ENCODE measurements at places on chromosomes 1 and 21. TPM values are rescaled to one million over a fixed set of nuclear protein-coding genes. Genes with fewer than 3 reads are reported as not detected.
A peak's percentile ranks its signal among the peaks of the same experiment; 100 is the strongest.

GRCh38 chr1:65164633-65165032 lies 16.6 kb downstream of the AK4 start:
- no peak for DNase-seq

- DNase-seq = peak; percentile 95
Observed at GRCh38 chr1:204348722-204349121, 11.0 kb downstream of the PLEKHA6 start.

DNA sequence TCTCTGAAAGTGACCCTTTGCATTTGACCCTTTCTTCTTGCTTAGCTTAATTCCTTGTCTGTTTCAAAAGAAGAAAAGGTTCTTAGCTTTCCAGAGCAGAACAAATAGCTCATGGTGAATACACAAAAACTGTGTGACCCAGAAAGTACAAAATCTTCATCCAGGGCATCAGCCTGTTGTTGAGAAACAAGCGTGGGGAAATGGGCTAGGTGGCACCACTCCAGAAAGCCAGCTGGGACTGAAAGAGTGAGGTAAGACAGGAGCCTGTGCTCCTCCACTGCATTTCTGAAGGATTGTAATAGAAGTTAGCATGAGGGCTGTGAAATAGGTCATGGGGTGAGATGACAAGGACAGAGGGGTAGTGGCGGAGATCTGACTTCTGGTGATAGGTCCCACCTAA lies 45.8 kb downstream of the CYP2J2 start:
- DNase-seq = no peak

- peak; percentile 72 for DNase-seq
Observed at GRCh38 chr21:45421071-45421845, 16.3 kb downstream of the COL18A1 start.

- DNase-seq = no peak
Observed at GRCh38 chr1:237717106-237717505, 173.6 kb downstream of the ZP4 start.

- DNase-seq = no peak
Observed at GRCh38 chr1:23475134-23475628, 8.8 kb downstream of the ASAP3 start.

DNA sequence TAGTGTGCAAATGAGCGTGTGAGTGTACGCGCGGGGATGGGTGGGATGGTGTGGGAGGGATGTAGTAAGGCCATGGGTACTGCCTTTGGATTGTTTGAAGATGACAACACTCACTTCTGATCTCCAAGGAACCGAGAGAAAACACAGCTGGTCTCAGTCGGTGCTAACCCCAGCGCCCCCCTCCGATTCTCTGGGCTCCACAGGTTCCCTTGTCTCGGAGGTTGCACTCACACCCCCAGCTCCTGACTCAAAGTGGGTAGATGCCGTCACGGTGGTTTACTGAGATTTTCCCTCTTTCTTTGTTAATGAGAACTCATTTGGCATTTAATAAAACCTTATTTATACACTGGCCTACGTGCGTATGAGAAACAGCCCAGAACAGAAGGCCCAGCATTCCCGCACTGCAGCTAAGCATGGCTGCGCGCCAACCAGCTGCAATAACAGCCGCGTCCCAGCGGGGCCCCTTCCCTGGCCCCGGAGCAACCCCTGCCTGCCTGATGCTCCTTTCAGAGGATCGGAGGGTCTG lies 25.8 kb downstream of the ABCA4 start:
- peak; percentile 92 for DNase-seq

DNA sequence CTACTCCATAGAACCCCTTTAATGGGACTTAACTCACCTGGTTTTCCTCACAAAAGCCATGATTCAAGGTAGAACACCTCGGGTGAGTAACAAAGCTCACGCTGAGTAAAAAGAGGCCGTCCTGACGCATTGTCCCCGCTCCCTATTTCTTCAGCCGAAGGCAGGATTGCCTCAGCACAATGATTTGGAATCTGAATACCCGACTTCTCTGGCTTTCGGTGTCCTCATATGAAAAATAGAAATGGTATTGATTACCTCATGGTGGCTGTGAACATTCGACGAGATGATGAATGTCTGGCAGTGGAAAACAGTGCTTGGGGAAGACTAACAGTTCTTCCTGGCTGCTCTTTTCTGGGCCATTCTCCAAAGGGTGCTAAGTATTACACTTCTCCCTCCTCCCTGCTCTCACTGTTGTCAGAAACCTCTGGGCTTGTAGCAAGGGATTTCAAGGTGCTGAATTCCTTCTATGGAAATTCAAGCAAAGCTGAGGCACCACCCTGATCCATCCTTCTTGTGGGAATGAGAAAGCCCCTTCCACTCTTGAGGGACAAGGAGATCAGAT lies 148.3 kb downstream of the C1orf94 start:
- DNase-seq = no peak

DNA sequence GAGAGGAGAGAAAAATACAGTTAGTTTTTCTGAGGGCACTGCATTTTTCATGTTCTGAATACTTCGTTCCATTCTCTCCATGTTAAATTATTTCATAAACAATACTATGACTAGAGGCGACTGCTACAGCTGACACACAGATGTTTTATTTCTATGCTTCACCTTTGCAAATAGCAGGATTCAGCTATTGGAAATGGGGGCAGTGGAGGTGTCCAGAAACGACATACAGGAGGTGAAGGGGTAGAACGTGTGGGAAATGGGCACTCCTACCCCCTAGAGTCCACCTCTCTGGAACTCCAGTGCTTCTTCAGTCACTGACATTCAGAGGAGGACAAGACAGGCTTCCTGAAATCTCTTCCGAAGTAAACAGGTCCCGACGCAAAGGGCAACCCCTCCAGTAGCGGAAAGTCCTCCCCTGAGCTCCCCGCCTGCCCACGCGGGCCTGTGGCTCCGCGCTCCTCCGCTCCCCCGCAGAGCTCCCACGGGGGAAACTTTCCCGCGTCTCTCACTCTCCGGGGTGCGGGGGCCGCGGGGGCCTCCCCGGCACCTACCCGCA lies 480 bp downstream of the DPYD start:
- peak; percentile 75 for DNase-seq

GRCh38 chr1:87928623-87929022 lies 599.9 kb downstream of the LMO4 start:
- no peak for DNase-seq

DNA sequence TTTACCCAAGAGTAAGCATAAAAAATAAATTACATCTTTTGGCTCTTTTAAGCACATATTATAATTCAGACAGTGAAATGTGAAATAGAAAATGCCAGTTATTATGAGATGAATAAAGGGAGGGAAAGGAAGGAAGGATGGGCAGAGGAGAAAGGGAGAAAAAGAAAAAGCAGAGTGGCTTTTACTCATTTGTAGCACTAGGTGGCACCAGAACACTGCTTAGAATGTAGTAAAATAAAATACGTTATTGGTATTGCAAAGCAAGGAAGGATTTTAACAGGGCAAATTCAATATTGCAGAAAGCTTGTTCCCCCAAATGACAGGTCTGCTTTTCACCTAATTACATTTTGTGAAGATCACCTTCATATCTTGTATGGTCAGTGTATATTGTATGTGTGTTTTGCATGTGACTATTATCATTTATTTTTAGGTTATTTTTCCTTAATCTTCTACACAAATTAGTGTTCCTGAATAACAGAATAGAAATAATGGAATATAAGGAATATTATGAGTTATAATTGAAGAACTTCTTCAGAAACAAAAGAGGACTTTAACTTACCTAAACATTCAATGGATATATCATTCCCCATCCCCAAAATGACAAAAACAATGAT lies 9.1 kb upstream of the PCNX2 start:
- DNase-seq = peak; percentile 33

DNA sequence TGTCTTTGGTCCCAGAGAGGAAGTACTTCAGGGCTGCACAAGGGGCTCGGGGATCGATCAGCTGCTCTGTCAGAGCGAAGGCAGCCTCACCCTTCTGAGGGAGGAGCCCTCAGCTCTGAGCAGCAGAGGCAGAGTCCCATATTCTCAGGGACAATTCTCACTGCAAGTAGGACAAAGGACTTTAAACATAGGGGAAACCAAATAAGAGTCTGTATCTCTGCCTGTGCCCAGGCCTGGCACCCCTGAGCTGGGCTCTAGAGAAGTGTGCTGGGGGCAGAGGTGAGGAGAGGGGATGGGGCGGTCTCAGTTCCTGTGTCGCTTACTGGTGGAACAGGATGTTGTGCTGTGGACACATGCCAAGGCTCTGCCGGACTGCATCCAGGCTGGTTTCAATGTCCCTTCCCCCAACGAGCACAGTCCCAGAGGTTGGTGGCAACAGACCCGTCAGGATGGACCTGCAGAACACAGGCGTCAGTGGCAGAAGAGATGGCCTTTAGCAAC lies 76.6 kb downstream of the ABCA4 start:
- DNase-seq = peak; percentile 71

DNA sequence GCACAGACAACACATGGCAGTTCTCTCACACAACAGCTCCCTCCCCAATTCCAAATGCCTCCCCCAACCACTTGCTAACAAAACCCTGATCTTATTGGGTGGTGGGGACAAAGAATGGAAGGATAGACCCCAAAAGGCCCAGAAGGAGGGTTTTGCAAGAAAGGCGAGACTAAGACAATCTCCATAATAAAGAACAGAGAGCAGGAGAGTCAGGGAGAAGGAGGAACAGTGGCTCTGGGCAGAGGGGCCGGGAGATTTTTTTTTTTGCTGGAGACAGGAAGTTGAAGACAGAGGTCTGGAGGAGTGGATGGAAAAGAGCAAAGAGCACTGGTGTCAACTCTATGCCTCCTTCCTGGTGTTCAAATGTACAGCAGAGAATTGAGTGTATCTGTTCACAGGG lies 6.5 kb upstream of the C1QA start:
- DNase-seq = peak; percentile 20

ADCY10 gene
- total RNA-seq = not detected

CD5L gene
- 6.1 TPM for total RNA-seq

ERRFI1 gene
- total RNA-seq = 52.6 TPM

FAM78B gene
- 0.57 TPM for total RNA-seq

RGS13 gene
- total RNA-seq = 1.3 TPM

CD48 gene
- total RNA-seq = 17.6 TPM

AIRE gene
- 0.37 TPM for total RNA-seq

CFAP141 gene
- 3.2 TPM for total RNA-seq

CNTN2 gene
- total RNA-seq = 0.06 TPM

PRAMEF1 gene
- not detected for total RNA-seq

FMO3 gene
- total RNA-seq = 9.0 TPM

SCNM1 gene
- 31.3 TPM for total RNA-seq

Data from lung (tissue), 17 donors.